Stimulated activated CD8-positive, alpha-beta memory T cell treated with anti-CD3 and anti-CD28 coated beads, Interleukin-4, amount 100 ng/mL, for 1 hour (primary cell): ENCODE measurements at places on chromosomes 11 and 22.

- no peak for DNase-seq
These were observed 62.0 kb upstream of the NECTIN1 start for GRCh38 chr11:119791047-119791446.

DNA sequence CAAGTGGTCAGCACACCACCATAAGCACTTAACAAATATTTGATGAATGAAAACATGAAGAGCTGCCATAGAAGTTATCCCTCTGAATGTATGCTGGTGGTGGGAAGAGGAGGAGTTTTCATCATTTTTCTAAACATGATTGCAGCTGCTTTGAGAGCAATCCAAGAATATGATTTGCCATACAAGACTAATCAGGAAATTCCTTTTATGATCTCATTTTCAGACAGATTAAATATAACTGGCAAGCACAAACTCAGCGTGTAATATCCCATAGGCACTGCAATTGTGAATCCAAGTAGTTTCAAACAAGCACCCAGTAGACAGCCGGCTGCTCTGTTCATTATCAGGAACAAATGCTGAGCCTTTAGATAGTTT, 505.7 kb upstream of the LUZP2 start:
- no peak for DNase-seq

- DNase-seq: no peak
These were observed 122.1 kb downstream of the CSNK2A3 start for GRCh38 chr11:11230802-11231562.

DNA sequence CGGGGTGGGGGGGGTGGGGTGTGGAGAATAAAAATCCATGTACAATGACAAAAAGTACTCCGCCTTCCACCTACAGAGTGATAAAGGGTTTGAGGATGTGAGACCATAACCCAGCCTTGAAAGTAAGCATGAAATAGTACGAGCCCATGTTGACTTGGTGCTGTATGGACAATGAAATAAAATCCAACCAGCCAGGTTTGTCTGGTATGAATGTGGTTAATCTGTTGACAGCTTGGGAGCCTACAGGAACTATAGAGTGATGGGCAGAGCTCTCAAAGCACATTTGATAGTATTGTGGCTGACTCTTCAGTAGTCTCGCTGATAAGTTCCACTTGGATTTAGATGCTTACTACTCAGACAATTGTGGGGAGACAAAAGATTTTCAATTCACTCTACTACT, 48.8 kb upstream of the CD44 start:
- DNase-seq: no peak

- no peak for DNase-seq
These were observed 580 bp downstream of the DTX4 start for GRCh38 chr11:59172345-59173079.

- DNase-seq: no peak
These were observed 318.6 kb upstream of the PLET1 start for GRCh38 chr11:112579282-112579681.

DNA sequence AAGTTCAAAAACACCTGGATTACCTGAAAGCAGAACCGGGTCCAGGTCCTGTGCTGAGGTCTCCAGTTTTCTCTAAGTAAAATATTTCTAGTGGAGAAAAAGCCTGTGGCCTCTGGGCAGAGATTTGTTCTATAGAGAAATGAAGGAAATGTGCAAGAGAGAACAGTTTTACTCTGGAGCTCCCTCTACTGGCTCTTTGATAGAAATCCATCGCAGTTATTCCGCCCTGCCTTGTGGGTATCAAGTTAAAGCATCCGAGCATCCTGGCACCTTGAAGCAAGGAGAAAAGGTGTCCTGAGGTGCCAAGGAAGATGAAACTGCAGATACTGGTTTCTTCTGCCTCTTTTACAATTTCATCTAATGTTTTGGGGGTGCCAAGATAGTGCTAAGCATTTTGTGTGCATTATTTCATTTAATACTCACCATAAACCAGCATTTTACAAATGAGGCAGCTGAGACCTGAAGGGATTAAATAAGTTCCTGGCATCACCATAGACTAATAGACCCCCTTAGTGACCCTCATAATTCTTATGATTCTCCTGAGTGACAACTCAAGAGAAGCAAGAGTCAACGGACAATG, 113.1 kb upstream of the HSD17B12 start:
- DNase-seq: no peak

- no peak for DNase-seq
These were observed 209.8 kb downstream of the TBC1D22A start for GRCh38 chr22:46972256-46972655.

DNA sequence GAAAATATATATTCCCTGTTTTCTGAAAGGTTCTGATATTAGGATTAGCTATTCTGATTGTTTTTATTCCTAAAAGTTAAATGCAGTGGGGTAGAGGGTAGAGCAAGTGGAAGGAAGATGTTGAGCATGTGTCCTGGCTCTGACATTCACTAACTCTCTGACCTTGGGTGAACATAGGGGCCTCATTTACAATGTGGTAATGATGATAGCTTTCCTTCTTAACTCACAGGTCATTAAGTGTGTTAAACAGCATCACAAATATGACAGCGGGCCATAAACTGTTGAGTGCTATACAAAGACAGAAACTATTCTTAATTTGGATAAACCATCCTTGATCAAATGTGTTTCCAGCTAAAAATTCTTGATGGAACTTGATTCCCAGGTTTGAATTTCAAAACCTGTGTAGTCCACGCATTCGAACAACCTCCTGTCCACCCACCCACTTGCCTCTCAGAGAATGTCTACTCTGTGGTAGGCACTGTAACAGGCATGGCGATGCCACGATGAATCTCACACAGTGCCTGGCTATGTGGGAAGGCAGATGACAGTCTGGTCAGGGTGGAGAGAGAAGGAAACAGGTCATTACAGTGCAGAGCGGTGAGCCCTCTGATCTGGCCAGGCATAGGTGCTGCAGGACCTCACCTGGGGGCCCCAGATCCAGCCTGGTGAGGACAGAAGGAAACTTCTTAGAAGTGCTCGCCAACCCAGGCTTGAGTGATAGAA, 19.3 kb upstream of the PEX26 start:
- no peak for DNase-seq

GRCh38 chr11:17915500-17916143, 97.2 kb downstream of the SERGEF start:
- no peak for DNase-seq
